ENCODE measurements at places on chromosomes 7 and 10. TPM values are rescaled to one million over a fixed set of nuclear protein-coding genes. Genes with fewer than 3 reads are reported as not detected.

DNA sequence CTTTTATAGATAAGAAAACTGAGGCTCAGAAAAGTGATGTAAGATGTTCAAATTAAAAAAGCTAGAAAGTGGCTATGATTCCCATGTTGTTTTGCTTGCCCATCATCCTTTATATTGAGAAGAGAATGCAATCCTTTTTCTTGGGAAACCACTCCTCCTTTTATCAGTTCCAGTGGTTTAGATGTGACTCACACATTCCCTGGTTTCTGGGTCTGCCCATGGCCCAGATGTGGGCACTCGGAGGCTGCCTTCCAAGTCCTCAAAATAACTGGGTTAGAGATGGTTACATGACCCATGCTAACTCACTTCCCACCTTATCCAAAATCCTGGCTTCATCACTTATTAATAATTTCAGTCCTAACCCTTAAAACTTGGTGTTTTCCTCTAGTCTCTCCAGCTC lies 550.0 kb downstream of the MDFIC start:
- peaks cover 6% of the 10 kb centered on the region for H3K4me1 ChIP-seq
- DNase-seq: no peak
- no peak overlapping the region for H3K4me3 ChIP-seq
- no peaks in the 10 kb centered on the region for H3K36me3 ChIP-seq
- H3K27me3 ChIP-seq: peaks cover 4% of the 10 kb centered on the region
- no peak overlapping the region for H3K27ac ChIP-seq

DNA sequence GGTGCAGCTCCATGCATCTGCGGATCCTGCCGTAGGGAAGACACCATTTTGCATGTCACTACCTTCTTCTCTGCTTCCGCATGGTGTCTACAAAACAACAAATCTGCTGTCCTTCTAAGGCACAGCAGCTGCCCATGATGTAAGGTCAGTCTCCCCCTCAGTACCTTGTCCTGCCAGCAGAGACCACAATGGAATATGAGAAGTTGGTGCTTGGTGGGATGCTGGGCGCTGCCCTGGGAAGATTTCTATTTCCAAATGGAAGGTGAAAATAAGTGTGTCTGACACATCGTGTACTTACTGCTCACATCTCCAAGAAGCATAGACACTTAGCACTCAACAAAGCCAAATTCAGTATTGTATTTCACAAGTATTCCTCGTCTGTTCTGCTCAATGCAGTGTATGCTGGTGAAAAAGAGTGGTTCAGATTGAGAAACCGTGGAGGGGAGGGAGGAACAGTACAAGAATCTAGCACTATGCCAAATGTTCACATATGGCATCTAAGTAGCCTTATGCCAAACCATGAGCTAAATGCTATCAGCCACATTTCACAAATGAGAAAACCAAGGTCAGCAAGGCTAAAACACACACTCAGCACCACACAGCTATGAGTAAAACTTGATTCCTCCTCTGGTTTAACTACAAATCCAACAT lies 95.0 kb downstream of the GRB10 start:
- H3K4me1 ChIP-seq: no peaks in the 10 kb centered on the region
- H3K4me3 ChIP-seq: no peak overlapping the region
- DNase-seq: no peak
- H3K27ac ChIP-seq: no peak overlapping the region
- no peaks in the 10 kb centered on the region for H3K27me3 ChIP-seq

DNA sequence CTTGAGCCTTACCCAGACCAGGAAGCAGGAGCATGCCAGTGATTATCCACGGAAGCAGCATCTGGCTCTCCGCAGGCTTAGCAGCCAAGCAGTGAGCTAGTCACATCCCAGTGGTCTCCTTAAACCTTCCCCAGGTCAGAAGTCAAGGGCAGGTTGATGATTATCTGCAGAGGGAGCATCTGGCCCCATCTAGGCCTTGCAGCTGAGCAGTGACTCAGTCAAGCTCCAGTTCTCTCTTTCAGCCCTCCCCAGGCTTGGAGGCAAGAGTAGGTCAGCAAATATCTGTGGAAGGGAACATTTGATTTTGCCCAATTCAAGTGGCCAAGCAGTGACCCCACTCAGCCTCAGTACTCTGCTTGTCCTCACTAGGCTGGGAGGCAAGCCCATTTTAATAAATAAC lies 61.6 kb downstream of the ANKRD7 start:
- 0 out of 2 replicates have a peak, but pooled peaks cover 2% of the 10 kb centered on the region for H3K4me1 ChIP-seq
- no peaks in the 10 kb centered on the region for H3K36me3 ChIP-seq
- H3K27me3 ChIP-seq: no peaks in the 10 kb centered on the region
- no peak overlapping the region for H3K27ac ChIP-seq
- H3K4me3 ChIP-seq: no peak overlapping the region

GRCh38 chr7:94394437-94395140 lies at the start of gene COL1A2:
COL1A2 (plus strand) TSS chr7:94394895; CDS start chr7:94395032, 137 bp downstream.
- no peaks in the 10 kb centered on the region for H3K36me3 ChIP-seq
- peak; percentile 79 for DNase-seq
- H3K4me3 ChIP-seq: peak within 1 kb of the TSS; percentile 47

DNA sequence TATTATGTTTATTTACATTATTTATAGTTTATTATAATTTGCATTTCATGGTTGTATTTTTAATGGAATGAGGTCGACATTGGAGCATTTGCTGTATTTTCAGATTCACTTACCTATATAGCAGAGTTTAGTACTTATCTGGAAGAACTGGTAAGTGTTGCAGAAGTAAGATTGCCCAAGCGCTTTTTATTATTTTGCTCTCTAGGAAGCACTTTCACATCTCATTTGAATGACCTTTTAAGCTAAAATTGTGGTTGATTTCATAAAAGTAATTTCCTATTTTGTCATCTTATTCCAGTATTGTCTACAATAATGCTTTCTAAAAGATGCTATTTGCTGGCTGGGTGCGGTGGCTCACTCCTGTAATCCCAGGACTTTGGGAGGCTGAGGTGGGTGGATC lies 28.6 kb downstream of the SEC61A2 start:
- no peaks in the 10 kb centered on the region for H3K36me3 ChIP-seq
- DNase-seq: no peak
- no peaks in the 10 kb centered on the region for H3K27me3 ChIP-seq
- H3K27ac ChIP-seq: no peak overlapping the region

DNA sequence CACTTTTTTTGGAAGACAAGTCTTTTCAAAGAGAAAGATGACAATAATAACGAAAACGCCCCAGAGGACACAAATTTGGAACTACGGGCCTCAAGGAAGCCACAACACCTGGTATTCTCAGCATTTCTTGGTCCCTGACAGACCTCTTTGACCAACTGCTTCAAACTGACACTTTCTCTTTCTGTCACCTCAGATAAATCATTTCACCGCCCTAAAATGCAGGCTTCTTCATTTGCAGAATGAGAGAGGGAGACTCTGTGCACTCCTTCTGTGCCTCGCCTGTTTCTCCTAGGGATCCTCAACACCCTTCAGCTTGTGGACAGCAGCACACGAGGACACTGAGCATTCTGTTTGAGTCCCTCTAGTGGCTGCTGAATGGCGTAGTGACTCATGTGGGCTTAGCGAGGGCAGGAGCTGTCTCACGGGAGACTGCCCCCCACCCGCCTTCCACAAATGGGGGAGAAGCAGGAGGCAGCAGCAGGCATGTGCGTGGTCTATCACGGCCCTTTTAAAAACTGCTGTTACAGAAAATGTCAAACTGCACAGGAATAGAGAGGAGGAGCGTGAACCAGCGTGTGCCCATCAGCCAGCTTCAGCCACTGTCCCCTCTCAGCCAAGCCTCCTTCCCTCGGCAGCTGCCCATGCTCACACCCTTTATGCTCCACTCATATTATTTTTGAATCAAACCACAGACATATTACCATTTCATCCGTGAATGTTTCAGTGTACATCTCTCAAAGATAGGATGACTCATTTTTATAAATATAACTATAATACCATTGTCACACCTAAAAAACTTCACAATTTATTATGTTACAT lies 41.4 kb downstream of the GSDME start:
- no peak overlapping the region for H3K27ac ChIP-seq
- H3K36me3 ChIP-seq: no peaks in the 10 kb centered on the region
- H3K4me3 ChIP-seq: no peak overlapping the region
- H3K4me1 ChIP-seq: no peaks in the 10 kb centered on the region
- DNase-seq: peak; percentile 56

The NPY gene
- polyA plus RNA-seq: 1.2 TPM

The LIPK gene
- not detected for polyA plus RNA-seq

The COBL gene
- 20.3 TPM for polyA plus RNA-seq

The SLC26A3 gene
- polyA plus RNA-seq: not detected

The INHBA gene
- 1.1 TPM for polyA plus RNA-seq

The RSBN1L gene
- polyA plus RNA-seq: 3.9 TPM

The FKBP6 gene
- polyA plus RNA-seq: 0.11 TPM

All from H1 (cell line).